Effector memory CD8-positive, alpha-beta T cell (primary cell): ENCODE measurements at places on chromosomes 3 and 15.
A peak's percentile ranks its signal among the peaks of the same experiment; 100 is the strongest.

DNA sequence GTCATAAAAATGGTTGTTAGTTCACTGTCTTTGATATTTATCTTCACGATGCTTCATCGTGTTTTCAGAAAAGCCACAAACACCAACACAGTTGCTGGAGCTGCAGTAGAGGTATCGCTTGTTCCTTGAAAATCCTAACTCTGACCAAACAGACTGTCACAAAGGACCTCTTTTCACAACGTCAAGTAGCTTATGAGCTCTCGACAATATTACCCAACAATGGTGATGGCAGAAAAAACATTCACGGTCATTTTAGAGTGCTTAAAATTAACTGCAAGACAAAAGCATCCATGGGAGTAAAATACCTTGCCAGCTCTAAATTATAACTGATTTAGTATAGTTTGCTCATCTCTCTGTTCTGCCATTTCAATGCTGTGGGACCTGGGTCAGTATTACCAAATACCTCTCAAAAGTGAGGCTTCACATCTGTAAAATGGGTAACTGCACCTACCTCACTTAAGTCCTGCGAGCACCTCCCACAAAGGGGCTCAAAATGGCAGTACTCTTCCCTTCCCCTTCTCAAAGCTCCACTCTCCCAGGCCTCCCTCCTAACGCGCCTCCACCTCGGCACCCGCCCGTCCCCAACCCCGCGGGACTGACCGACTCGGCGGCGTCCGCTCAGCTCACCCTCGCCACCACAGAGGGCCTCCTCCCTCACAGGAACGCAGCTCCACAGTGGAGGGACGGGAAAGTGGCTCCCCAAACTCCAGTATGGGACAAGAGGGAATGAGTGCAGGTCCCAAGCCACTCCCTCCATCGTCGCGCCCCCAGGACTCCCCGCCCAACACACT lies 546 bp downstream of the TRIM59 start:
- H3K4me1 ChIP-seq: peaks cover 28% of the 10 kb centered on the region
- H3K36me3 ChIP-seq: peaks cover 21% of the 10 kb centered on the region
- H3K27ac ChIP-seq: peak overlapping the region; percentile 99

- no peak overlapping the region for H3K4me3 ChIP-seq
- H3K4me1 ChIP-seq: no peaks in the 10 kb centered on the region
- no peak overlapping the region for H3K27ac ChIP-seq
- H3K36me3 ChIP-seq: no peaks in the 10 kb centered on the region
Measured at GRCh38 chr3:140758791-140759444, 81.1 kb downstream of the TRIM42 start.

GRCh38 chr15:25766417-25766816 lies 96.7 kb downstream of the ATP10A start:
- H3K27ac ChIP-seq: no peak overlapping the region
- no peak overlapping the region for H3K4me3 ChIP-seq
- peaks cover 6% of the 10 kb centered on the region for H3K4me1 ChIP-seq
- H3K27me3 ChIP-seq: no peaks in the 10 kb centered on the region
- peaks cover 2% of the 10 kb centered on the region for H3K36me3 ChIP-seq

- H3K36me3 ChIP-seq: no peaks in the 10 kb centered on the region
- peaks cover 10% of the 10 kb centered on the region for H3K27me3 ChIP-seq
- no peak overlapping the region for H3K4me3 ChIP-seq
- H3K27ac ChIP-seq: no peak overlapping the region
- H3K4me1 ChIP-seq: no peaks in the 10 kb centered on the region
Measured at GRCh38 chr3:72698154-72698917, 149.9 kb downstream of the SHQ1 start.

DNA sequence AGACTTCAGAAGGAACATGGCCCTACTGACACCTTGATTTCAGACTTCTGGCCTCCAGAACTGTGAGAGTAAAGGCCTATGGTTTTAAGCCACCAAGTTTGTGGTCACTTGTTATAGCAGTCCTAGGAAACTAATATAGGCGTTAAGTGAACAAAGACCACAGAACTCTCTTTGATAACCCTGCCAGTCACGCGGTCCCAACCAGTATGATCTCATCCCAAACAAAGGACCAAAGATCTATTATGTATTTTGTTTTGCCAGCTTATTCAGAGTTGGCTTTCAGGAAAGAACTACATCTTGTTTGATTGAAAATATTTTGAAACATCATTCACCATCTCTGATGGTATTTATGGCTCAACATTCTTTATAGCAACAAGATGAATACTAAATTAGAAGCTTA lies 294.4 kb upstream of the SLCO3A1 start:
- H3K27me3 ChIP-seq: peaks cover 34% of the 10 kb centered on the region
- DNase-seq: no peak
- no peaks in the 10 kb centered on the region for H3K4me1 ChIP-seq

DNA sequence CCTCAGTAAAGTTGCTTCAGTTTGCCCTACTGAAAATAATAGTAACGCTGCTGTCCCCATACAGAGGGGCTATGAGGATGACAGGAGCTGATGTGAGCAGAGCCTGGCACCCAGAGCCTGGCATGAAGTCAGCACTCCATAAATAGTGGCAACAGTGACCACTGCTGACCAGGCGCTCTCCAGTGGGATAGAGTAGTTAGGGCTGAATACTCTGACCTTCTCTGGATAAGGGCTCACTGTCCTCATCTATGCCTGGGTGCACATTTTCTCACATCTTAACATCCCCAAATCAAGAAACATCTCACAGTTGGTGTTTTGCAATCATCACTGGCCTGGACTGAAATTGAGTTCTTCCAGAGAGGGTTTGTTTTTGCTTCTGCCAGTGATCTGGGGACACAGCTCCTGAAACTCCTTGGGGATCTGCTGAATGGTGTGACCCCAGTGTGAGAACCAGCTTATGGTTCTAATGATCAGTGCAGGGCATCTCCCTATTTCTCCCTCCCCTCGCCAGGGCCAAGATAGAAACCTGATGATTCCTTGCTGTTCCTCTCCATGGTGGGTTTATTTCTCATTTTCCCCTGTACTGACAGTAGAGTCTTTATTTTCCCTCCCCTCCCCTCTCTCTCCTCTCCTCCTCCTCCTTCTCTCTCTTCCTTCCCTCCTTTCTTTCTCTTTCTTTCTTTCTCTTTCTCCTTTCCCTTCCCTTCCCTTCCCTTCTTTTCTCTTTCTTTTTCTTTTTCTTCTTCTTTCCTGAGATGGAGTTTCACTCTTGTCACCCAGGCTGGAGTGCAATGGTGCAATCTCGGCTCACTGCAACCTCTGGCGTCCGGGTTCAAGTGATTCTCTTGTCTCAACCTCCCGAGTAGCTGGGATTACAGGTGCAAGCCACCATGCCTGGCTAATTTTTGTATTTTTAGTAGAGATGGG lies 3.5 kb upstream of the PCSK6 start:
- no peak overlapping the region for H3K27ac ChIP-seq
- DNase-seq: no peak
- peaks cover 62% of the 10 kb centered on the region for H3K27me3 ChIP-seq
- no peaks in the 10 kb centered on the region for H3K4me1 ChIP-seq
- H3K36me3 ChIP-seq: peaks cover 3% of the 10 kb centered on the region

- peaks cover 27% of the 10 kb centered on the region for H3K4me1 ChIP-seq
- no peak for DNase-seq
- H3K27ac ChIP-seq: peak overlapping the region; percentile 35
- peaks cover 9% of the 10 kb centered on the region for H3K36me3 ChIP-seq
- no peak overlapping the region for H3K4me3 ChIP-seq
Measured at GRCh38 chr3:45605534-45605933, 11.0 kb downstream of the LIMD1 start.

DNA sequence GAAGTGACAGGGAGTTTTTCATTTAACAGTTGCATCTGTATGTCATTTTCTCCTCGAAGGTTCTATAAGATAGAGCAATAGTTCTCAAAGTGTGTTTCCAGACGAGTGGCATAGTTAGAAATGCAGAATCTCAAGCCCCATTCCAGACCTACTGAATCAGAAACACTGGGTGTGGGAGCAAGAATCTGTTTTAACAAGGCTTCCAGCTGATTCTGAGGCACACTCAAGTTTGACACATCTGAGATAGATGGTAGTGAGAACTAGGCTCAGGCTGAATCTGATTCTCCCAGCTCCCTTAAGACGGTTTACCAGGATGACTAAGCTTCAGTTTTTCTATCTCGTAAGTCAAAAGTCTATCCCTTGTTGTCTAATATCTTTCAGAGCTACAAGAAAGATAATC lies 159.8 kb upstream of the NUDT16 start:
- no peak overlapping the region for H3K4me3 ChIP-seq
- H3K4me1 ChIP-seq: peaks cover 5% of the 10 kb centered on the region
- no peak for DNase-seq
- no peak overlapping the region for H3K27ac ChIP-seq

GRCh38 chr3:182508919-182509711 lies 284.2 kb upstream of the ATP11B start:
- no peak for DNase-seq
- H3K27me3 ChIP-seq: peaks cover 11% of the 10 kb centered on the region
- no peaks in the 10 kb centered on the region for H3K4me1 ChIP-seq

DNA sequence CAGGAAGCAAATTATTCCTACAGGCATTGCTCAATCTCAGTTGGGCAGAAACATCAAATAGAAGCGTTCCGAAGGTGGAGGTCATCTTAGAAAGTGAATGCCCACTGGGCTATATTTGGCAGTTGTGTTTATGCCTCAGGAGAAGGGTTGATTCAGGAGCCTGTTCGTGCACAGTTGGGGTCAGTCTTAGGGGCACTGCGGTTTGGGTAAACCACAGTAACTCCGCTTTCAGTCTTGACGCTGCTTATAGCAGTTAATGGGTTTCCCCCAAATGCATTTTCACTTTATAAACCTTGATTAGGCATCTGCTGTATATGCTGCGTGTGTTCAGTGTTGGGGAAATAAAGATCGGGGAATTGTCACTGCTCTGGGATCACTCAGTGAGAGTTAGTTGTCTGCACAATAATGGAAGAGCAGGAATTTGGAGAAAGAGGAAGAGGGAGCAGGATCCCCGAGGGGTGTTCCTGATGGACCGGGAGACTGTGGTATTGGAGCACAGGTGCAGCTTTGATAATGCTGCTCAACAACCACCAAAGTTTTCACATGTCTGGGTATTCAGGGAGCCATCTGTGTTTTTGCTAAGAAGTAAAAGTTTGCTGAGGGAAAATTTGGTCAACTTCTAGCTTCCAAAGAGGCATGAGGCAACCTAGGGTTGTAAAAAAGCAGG lies 124.3 kb upstream of the EIF1B start:
- no peak overlapping the region for H3K4me3 ChIP-seq
- H3K27me3 ChIP-seq: no peaks in the 10 kb centered on the region

DNA sequence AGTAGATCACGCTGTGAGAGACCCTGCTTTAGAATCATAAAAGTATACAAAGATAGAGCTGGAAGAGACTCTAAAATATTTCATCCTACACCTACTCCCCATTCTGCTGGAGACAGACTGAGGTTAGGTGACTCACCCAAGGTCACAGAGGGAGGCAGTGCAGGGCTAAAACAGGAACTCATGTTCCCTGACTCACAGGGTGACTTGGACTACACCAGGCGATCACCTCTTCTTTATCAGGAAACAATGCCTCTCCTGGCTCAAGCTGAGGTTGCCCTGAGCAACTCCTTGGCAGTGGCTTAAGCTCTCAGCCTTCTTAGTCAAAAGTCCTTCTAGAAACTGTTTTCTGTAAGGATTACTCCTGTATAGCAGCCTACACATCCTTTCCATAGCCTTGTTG lies 26.4 kb upstream of the TNFAIP8L3 start:
- H3K4me3 ChIP-seq: no peak overlapping the region
- no peak for DNase-seq
- H3K36me3 ChIP-seq: no peaks in the 10 kb centered on the region
- no peak overlapping the region for H3K27ac ChIP-seq

DNA sequence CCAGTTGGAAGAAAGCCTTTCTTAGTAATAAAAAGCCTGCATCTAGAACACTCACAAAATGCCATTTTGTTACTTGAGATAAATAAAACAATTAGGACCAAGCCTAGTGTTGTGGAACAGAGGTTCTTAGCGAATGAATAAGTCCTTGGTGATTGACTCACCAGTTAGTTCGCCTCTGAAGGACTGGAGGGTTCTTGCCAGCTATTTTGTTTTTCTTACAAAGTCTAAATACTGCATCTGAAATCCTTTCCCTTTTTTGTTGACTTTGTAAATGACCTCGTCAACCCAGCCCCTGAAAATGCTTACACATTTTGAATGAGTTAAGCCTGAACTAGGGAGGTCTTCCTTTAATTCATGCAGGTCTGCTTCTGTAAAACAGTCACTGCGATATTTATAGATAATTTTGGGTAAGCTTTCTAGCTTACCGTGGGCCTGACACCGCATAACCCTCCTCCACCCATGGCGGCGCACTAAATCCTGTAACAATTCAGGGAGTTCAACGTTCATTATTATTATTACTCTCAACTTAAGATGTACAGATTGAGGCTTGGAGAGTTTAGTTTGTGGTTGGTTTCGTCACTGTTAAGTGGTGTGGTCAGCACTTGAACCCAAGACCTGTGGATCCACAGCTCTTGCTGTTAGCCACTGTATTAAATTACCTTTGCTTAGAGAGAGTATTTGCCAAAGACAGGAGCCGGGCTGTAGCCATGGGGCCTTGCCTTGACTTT lies 45.0 kb upstream of the SACM1L start:
- H3K27me3 ChIP-seq: no peaks in the 10 kb centered on the region
- no peak overlapping the region for H3K4me3 ChIP-seq
- H3K36me3 ChIP-seq: peaks cover 4% of the 10 kb centered on the region
- H3K4me1 ChIP-seq: peaks cover 21% of the 10 kb centered on the region

GRCh38 chr3:188298585-188298984 lies 144.6 kb downstream of the LPP start:
- no peak for DNase-seq
- H3K27me3 ChIP-seq: no peaks in the 10 kb centered on the region
- H3K27ac ChIP-seq: no peak overlapping the region
- peaks cover 27% of the 10 kb centered on the region for H3K4me1 ChIP-seq

DNA sequence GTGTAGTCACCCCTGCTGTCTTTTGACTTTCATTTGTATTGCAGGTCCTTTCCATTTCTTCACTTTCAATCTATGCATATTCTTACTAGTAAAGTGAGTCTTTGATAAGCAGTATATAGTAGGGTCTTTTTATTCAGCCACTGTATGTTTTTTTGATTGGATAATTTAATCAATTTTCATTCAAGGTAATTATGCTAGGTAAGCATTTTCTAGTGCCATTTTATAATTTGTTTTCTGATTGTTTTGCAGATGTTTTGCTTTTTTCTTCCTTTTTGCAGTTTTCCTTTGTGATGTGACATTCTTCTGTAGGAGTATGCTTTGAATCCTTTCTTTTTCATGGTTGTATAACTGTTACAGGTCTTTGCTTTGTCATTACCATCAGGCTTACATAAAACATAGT lies 504.3 kb upstream of the GBE1 start:
- no peak overlapping the region for H3K27ac ChIP-seq
- H3K36me3 ChIP-seq: no peaks in the 10 kb centered on the region
- H3K4me3 ChIP-seq: no peak overlapping the region
- H3K4me1 ChIP-seq: no peaks in the 10 kb centered on the region
- H3K27me3 ChIP-seq: no peaks in the 10 kb centered on the region
- no peak for DNase-seq

GRCh38 chr3:186303965-186304364 lies 58.1 kb downstream of the DGKG start:
- H3K27me3 ChIP-seq: peaks cover 3% of the 10 kb centered on the region
- no peak for DNase-seq
- H3K4me3 ChIP-seq: no peak overlapping the region
- no peak overlapping the region for H3K27ac ChIP-seq
- no peaks in the 10 kb centered on the region for H3K4me1 ChIP-seq
